Lung (tissue), 17 donors: ENCODE measurements at places on chromosomes 7 and 10. TPM values are rescaled to one million over a fixed set of nuclear protein-coding genes. Genes with fewer than 3 reads are reported as not detected.

GRCh38 chr7:87127019-87127418 is 25.2 kb upstream of the DMTF1 start:
- no peak overlapping the region for H3K27ac ChIP-seq
- H3K4me3 ChIP-seq = no peak overlapping the region
- DNase-seq = no peak
- no peaks in the 10 kb centered on the region for H3K4me1 ChIP-seq

GRCh38 chr7:105721571-105722104 is 140.3 kb upstream of the EFCAB10 start:
- H3K36me3 ChIP-seq = no peaks in the 10 kb centered on the region
- no peak for DNase-seq
- peaks cover 8% of the 10 kb centered on the region for H3K4me1 ChIP-seq
- H3K27ac ChIP-seq = no peak overlapping the region

HMX3 gene
- total RNA-seq = not detected

PLCE1 gene
- total RNA-seq = 15.7 TPM

DNA sequence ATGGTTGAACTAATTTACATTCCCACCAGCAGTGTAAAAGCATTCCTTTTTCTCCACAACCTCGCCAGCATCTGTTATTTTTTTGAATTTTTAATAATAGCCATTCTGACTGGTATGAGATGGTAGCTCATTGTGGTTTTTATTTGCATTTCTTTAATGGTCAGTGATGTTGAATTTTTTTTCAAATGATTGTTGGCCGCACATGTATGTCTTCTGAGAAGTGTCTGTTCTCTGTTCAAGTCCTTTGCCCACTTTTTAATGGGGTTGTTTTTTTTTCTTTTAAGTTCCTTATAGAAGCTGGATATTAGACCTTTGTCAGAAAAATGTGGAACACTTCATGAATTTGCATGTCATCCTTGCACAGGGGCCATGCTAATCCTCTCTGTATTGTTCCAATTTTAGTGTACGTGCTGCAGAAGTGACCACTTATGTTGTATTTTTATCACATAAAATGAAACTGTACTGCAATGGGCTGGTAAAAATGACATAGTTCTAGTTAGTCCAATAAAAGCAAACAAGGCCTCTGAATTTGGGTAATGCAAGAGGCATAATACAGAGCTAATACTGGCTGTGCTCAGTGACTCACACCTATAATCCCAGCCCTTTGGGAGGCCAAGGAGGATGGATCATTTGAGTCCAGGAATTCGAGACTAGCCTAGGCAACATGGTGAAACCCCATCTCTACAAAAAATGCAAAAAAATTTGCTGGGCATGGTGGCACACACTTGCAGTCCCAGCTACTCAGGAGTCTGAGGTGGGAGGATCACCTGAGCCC is 70.3 kb downstream of the ABI1 start:
- H3K4me3 ChIP-seq = no peak overlapping the region
- no peak overlapping the region for H3K27ac ChIP-seq
- H3K27me3 ChIP-seq = no peaks in the 10 kb centered on the region
- H3K4me1 ChIP-seq = no peaks in the 10 kb centered on the region
- no peaks in the 10 kb centered on the region for H3K36me3 ChIP-seq

- H3K36me3 ChIP-seq = no peaks in the 10 kb centered on the region
- H3K27me3 ChIP-seq = no peaks in the 10 kb centered on the region
- peak; percentile 57 for DNase-seq
- peaks cover 15% of the 10 kb centered on the region for H3K4me1 ChIP-seq
- H3K4me3 ChIP-seq = no peak overlapping the region
Observed at GRCh38 chr10:70481831-70482530, 3.4 kb downstream of the PALD1 start.

- H3K27ac ChIP-seq = no peak overlapping the region
- no peaks in the 10 kb centered on the region for H3K27me3 ChIP-seq
- DNase-seq = no peak
- peaks cover 14% of the 10 kb centered on the region for H3K4me1 ChIP-seq
Observed at GRCh38 chr10:124219062-124219461, 125.7 kb upstream of the CHST15 start.

DNA sequence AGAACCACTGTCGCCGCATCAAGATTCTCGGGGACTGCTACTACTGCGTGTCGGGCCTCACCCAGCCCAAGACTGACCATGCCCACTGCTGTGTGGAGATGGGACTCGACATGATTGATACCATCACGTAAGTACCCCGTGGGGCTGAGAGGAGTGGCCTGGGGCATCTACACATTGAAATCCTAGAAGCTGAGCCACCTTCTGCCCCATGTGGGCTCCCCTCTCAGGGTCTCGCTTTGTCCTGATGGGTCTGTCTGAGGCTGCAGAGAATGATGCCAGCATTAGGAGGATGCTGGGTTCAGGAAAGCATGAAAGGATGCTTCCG is 74.5 kb downstream of the ADCY1 start:
- no peak overlapping the region for H3K27ac ChIP-seq
- H3K4me1 ChIP-seq = peaks cover 17% of the 10 kb centered on the region
- H3K4me3 ChIP-seq = no peak overlapping the region
- DNase-seq = no peak
- no peaks in the 10 kb centered on the region for H3K27me3 ChIP-seq
- no peaks in the 10 kb centered on the region for H3K36me3 ChIP-seq

DNAJC12 gene
- total RNA-seq = 6.4 TPM

DNA sequence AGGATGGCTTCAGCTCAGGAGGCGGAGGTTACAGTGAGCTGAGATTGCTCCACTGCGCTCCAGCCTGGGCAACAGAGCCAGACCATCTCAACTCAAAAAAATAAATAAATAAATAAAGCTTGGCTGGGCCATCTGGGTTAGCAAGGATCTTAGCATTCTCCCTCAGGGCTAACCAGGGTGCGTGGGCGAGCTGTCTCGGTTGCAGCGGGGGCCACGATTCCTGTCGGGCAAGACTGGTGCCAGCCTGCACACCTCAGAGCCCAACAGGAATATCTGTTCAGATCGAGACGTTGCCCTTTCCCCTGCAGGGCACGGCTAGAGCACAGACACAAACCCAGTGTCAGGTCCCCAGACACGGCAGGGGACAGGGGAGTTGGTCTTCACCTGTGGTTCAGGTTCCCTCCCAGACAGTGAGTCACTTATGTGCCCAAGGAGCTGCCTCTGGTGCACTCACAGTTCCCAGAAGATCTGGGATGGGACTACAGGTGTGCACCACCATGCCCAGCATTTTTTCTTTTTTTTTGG is 75.5 kb upstream of the GTF2I start:
- H3K4me3 ChIP-seq = no peak overlapping the region
- peaks cover 6% of the 10 kb centered on the region for H3K4me1 ChIP-seq
- DNase-seq = no peak

SPDYE11 gene
- total RNA-seq = not detected

DNA sequence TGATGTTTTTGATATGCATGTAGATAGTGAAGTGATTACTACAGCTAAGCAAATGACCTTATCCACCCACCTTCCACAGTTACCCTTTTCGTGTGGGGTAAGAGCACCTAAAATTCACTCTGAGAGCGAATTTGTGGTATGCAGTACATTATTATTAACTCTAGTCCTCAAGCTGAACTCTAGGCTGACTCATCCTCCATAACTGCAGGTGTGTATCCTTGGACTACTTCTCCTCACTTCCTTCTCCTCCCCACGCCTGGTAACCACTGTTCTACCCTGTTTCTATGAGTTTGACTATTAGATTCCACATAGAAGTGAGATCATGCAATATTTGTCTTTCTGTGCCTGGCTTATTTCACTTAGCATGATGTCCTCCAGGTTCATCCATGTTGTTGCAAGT is 484.6 kb downstream of the GATA3 start:
- no peak for DNase-seq
- H3K4me1 ChIP-seq = no peaks in the 10 kb centered on the region
- peaks cover 5% of the 10 kb centered on the region for H3K27me3 ChIP-seq
- no peak overlapping the region for H3K4me3 ChIP-seq
- H3K27ac ChIP-seq = no peak overlapping the region

DNA sequence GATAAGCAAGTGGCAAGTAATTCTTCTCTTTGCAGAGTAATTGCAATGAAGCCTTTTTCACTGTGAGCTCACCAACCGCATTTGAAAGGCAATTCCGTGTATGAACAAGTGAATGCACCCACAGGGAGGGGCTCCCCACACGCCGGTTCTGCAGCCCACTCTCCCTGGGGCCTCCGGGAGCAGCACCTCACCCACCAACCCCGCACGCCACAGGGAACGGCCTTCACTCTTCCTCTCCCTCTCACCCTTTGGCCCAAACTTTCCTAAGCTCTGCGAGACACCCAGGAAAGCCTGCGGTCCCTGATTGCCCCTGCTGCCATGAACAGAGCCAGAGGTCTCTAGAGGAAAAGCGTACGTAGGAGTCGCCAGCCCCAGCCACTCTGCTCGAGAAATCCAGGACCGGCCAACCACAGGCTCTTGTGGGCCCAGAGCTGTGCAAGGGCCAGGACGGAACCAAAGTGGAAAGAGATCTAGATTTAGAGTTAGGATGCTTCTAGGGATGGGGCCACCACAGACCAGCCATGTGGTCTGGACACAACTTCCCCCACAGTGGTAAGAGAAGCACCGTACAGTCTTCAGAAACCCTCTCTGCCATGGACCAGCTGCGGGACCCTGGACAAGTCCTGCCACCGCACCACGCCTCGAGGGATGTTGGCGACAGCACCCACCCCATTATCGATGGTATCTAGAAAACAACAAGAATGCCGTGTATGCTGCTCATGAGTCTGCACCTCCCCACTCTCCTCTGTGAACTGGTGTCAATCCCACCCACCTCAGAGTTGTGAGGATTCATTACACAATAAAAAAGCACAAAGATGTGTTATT is 3.6 kb downstream of the WDR86 start:
- H3K4me3 ChIP-seq = no peak overlapping the region
- no peak overlapping the region for H3K27ac ChIP-seq
- H3K27me3 ChIP-seq = no peaks in the 10 kb centered on the region
- peaks cover 32% of the 10 kb centered on the region for H3K4me1 ChIP-seq

DNA sequence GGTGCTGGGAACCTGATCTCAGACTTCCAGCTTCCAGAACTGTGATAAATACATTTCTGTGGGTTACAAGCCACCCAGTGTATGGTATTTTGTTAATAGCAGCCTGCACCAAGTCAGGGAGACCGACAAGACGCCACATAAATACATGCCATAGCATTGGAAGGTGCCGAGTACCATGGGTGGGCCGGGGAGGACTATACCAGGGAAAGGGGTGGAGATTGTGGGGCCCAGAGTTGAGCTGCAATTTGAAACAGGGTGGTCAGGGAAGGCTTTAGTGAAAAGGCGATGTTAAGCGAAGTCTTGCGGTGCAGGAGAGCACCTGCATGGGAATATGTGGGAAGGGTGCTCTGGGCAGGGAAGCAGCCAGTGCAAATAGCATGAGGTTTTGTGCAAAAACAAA is 88.9 kb upstream of the LRRC4 start:
- H3K4me3 ChIP-seq = no peak overlapping the region
- DNase-seq = no peak
- H3K27ac ChIP-seq = no peak overlapping the region
- H3K36me3 ChIP-seq = no peaks in the 10 kb centered on the region

WNT8B gene
- total RNA-seq = not detected

CPED1 gene
- total RNA-seq = 32.3 TPM

GRCh38 chr10:1577373-1577770 is 160.0 kb downstream of the ADARB2 start:
- no peaks in the 10 kb centered on the region for H3K36me3 ChIP-seq
- H3K27me3 ChIP-seq = no peaks in the 10 kb centered on the region
- H3K4me3 ChIP-seq = no peak overlapping the region
- no peak overlapping the region for H3K27ac ChIP-seq
- H3K4me1 ChIP-seq = no peaks in the 10 kb centered on the region

- H3K27me3 ChIP-seq = peaks cover 3% of the 10 kb centered on the region
- H3K36me3 ChIP-seq = no peaks in the 10 kb centered on the region
- peaks cover 7% of the 10 kb centered on the region for H3K4me1 ChIP-seq
- peak; percentile 50 for DNase-seq
- no peak overlapping the region for H3K27ac ChIP-seq
Observed at GRCh38 chr7:26627891-26628341, 236.5 kb downstream of the SKAP2 start.

DNA sequence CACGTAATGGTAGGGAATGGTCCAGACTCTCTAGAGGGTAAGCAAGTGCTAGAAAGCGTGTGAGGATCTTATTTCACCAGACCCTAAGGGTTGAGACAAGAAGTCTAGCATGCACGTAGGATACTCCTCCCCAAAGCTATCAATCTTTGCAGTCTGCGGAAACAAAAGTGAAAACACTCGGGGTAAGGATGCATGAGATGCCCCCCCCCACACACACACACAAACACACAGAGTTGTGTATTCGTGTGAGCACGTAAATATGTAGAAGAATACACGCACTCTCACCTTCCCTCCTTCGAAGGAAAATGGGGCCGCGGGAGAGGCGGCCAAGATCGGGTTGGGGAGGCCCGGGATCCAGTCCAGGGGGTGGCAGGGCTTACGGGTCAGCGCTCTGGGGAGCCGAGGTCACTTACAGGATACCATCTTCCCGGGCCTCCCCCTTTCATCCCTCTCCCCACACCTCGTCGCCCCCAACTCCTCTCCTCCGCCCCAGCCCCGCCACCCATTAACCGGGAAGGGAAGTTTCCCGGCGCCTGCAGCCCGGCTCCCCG is 455 bp downstream of the CUL2 start:
- H3K4me3 ChIP-seq = peak overlapping the region; percentile 93
- H3K27me3 ChIP-seq = no peaks in the 10 kb centered on the region
- H3K4me1 ChIP-seq = peaks cover 12% of the 10 kb centered on the region
- no peaks in the 10 kb centered on the region for H3K36me3 ChIP-seq
- DNase-seq = peak; percentile 59
- H3K27ac ChIP-seq = peak overlapping the region; percentile 93

- H3K36me3 ChIP-seq = no peaks in the 10 kb centered on the region
- no peaks in the 10 kb centered on the region for H3K4me1 ChIP-seq
- no peak overlapping the region for H3K4me3 ChIP-seq
- H3K27me3 ChIP-seq = no peaks in the 10 kb centered on the region
- H3K27ac ChIP-seq = no peak overlapping the region
Observed at GRCh38 chr10:56646329-56647111, 285.5 kb upstream of the ZWINT start.

PDE1C gene
- 10.3 TPM for total RNA-seq

ZCWPW1 gene
- total RNA-seq = 7.2 TPM

DNA sequence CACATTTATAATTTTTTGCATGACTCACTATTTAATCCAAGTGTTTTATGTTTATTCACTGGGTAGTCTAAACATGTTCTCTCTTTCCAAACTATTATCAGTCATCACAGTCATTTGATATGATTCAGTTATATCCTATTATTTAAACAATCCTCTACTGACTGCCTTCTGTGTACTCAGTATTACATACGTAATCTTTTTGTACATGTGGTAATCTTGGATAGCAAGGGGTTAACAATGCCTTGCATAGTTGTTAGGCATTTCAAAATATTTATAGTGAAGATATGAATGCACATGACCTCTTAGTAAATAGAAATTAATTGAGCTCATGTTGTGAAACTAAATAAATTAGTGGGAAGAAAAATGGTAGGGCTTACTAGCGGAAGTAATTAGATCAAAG is 379.4 kb upstream of the KIAA1217 start:
- H3K4me3 ChIP-seq = no peak overlapping the region
- no peaks in the 10 kb centered on the region for H3K36me3 ChIP-seq
- no peak overlapping the region for H3K27ac ChIP-seq
- no peak for DNase-seq
- H3K27me3 ChIP-seq = no peaks in the 10 kb centered on the region
- H3K4me1 ChIP-seq = no peaks in the 10 kb centered on the region
